ENCODE measurements at places on chromosomes 5 and 9.

GRCh38 chr5:10123254-10123989 lies 126.3 kb downstream of the ATPSCKMT start:
- DNase-seq: no peak

DNA sequence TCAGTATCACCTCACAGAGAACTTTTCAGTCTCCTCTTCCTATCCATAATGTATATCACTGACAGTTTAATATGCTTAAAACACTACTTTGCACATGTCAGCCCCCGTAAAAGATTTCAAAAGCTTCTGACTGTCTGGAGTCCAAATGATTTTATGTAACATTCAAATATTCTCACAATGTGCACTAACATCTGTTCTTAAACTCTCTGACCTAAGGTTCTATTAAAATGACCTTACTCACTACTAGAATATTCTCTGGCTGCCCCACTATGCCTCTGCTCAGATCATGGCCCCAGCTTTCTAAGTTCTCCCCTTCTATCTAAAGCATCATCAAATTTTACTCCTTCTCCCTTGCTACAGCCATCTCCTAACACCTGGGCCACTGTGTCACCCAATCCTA lies 52.5 kb downstream of the AP3B1 start:
- no peak for DNase-seq

DNA sequence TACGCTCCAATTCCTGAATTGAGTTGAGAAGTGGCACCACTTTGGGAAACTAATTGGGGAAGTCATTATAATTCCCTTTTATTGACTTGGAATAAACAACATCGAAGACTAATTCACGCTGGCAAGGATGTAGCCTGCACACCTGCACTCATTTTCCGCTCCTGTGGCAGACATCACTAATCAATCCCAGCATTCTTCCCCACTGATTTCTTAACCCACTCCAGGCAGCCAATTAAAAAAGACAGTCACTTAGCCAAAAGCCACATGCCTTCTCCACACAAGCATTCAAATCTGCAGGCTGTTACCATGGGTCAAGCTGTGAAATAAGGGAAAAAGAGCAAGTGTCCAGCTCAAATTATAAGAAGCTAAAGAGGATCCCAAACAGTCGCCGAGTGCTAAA lies 68.2 kb upstream of the HRH2 start:
- no peak for DNase-seq

DNA sequence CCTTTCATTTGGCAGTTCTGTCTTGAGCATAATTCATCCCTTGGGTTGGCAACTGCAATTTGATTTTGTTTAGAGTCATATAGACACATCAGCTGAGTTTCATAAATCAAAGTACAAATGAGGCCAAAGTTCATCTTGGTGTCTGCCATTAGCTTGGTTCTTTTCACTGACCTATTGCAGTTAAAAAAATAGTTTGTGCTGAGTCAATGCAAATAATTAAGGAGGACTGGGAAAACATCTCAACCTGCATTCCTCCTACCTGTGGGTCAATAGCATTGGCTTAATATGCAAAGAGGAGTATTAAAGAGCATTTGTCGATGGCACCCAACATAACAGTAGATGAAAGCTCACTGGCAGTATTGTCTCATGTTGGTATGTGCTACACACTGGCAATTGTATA lies 1.6 kb downstream of the PKD2L2 start:
- DNase-seq: no peak

GRCh38 chr9:75086541-75087288 lies 1.2 kb downstream of the NMRK1 start:
- no peak for DNase-seq

- DNase-seq: no peak
Observed at GRCh38 chr9:105151686-105151995, 92.8 kb upstream of the SLC44A1 start.

GRCh38 chr5:146781157-146781556 lies 97.4 kb downstream of the PPP2R2B start:
- DNase-seq: no peak

DNA sequence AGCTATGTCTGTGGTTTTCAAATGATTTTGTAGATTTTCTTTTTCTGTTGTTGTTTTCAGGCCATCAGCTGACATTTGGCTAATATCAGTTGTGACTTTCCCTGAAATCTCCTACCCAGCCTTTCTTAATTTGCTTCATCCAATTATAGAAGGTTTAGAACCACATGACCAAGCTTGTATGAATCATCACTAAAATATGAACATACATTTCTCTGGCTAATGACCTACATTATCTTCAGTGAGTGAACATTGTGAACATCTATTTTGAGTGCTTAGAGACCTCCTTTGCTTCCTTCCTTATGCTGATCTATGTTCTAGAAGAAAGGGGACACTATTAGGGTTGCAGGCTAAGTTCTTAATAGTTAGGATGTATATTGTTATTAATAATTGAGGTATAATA lies 532.5 kb downstream of the RAB3C start:
- no peak for DNase-seq
